NCI-H2107 (cell line): ENCODE measurements at places on chromosomes 16 and 17.

- DNase-seq, result peak; percentile 37
Observed at GRCh38 chr17:60421273-60422161, 772 bp upstream of the CHCT1 start.

- peak; percentile 28 for DNase-seq
Observed at GRCh38 chr17:82963104-82963950, 116.1 kb upstream of the METRNL start.

GRCh38 chr16:80436510-80436909 lies 104.3 kb upstream of the DYNLRB2 start:
- DNase-seq, result no peak

DNA sequence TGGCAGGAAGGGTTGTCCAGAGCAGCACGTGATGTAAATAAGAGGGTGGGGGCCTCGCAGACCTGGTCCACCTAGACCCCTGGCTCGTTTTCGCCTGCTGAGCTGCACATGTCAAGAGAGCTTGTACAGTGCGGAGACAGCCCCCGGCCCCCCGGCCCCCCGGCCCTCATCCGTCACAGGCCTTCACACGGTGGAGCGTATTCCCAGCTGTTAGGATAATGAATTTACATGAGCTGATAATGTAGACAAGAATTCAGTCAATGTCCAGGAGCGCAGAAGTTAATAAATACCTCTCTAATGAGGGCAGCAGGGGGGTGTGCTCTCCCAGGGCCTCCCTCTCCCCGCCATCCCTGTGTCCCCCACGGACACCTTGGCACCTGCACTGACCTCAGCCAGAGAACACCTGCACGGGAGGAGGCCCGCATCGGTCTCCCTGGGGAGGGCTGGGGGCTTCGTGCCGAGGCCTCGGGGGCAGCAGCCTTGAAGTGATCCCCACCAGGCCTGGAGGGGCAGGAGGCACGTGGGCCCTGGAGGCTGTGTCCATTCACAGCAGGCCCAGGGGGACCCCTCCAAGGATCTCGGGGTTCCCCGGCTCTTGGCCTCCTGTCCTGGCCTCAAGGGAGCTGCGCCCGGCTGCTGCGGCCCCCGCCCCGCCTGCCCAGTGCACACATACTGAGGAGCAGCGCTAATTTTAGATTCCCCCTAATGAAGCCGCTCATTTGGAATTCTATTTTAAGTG lies 14.6 kb downstream of the GSE1 start:
- DNase-seq, result no peak

DNA sequence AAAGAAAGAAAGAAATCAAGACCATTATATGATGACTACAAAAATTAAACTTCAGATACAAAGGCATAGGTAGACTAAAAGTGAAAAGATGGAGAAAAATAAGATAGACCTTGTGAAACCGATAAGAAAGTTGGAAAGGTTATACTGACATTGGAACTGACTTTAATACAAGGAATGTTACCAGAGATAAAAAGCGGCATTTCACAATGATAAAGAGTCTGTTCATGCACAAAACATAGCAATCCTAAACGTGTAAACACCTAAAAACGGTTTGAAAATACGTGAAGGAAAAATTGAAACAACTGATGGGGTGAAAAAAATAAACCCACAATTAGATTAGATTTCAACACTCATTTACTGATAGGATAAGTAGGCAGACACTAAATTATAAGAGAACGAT lies 9.6 kb upstream of the ERN1 start:
- no peak for DNase-seq

GRCh38 chr17:28494445-28495188 lies 11.5 kb upstream of the FOXN1 start:
- DNase-seq, result peak; percentile 28

DNA sequence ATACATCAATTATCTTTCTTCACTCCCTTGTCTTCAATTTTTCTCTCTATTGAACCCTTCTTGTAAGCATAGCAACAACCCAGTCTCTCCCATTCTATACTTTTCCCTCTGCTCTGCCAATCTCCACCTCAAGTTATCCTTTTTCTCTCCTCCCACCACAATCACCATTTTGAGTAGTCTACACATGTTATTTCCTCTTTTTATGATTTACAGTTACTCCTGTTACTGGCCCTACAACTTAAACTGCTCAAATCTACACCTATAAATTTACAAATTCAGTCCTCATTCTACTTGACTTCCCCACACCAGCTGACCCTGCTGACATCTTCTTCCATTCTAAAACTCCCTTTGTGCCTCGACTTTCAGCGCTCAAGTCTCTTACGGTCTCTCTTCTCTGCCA lies 84.6 kb downstream of the SPAG9 start:
- DNase-seq, result no peak

DNA sequence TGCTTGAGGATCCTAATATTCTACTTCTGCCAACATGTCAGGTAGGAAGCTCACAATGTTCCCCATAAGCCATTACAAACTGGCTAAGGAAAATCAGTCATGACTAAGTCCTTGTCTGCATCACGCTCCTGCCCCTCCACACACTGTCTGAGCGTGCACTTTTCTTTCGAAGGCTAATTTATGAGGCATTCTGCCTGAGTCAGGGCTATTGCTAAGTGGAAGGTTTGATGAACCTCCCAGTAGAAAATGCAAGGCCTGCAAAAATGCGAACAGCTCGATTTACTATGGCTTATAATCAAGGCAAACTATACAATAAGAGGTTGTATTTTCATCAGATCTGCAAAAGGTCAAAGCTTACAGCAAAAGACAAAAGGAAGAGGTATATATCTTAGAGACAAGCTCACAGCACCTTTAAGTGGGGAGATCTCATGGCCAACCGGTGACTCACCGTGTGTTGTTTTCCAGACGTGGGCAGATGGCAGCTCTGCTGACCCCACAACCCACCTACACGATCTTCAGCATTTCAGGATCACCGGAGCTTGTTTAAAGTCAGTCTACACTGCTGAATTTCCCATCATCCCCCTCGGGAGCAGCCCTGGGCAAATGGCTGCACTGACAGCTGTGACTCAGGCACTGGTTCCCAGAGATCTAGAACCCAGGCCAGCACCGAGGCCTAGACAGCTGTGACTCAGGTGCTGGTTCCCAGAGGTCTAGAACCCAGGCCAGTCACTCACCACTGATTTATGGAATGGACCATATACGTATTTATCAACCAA lies 26.1 kb downstream of the MEAK7 start:
- DNase-seq, result no peak
